ENCODE measurements at places on chromosomes 13 and 19.

DNA sequence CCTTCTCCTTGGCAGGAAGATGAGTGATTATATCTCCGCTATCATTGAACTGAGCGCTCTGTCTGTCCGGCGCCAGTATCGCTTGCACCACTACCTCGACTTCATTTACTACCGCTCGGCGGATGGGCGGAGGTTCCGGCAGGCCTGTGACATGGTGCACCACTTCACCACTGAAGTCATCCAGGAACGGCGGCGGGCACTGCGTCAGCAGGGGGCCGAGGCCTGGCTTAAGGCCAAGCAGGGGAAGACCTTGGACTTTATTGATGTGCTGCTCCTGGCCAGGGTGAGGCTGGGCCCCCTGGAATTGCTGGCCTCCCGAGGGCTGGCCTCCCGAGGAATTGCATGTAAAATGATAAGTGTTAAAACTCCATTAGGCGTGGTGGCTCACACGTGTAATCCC, 32.1 kb downstream of the CYP4F22 start:
- no peak for DNase-seq

DNA sequence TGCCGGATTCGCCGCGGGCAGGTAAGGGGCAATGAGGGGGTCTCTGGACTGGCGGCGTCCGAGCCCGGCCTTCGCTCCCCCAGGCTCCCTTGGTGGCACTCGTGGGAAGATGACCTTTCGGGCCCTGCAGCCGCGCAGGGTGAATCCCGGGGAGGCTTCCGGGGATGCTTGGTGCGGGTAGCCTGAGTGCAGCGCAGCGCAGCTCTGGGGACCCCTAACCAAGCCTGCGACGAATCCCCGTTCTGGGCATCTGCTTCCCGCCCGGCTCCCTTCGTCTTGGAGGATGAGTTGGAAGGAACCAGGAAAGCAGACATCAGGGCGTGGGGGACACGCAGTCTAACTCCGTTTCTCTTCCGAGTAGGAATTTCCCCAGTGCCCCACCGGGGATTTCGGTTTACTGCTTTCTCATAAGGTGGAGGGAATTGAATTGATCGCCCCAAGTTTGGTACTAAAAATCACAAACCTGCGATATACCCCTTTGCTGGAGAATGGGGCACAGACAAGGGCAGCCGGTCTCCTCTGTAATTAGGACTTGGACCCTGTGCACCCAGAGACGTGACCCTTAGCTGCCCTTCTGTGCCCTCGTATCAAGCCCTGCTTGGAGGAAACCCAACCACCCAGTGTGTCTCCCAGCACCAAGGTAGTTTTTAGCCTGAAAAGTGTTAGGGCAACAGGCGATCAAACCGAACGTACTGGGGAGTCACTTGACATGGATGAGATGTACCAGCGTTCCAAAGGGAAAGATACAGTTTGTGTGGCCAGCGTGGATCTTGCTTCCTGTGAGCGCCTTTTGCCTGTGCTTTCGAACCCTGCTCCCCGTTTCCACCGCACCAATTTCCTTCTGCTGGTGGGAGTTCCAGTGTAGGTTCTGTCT, 1.0 kb downstream of the GPC5 start:
- DNase-seq: no peak

GRCh38 chr19:6753178-6754031, 13.8 kb downstream of the SH2D3A start:
- peak; percentile 51 for DNase-seq

DNA sequence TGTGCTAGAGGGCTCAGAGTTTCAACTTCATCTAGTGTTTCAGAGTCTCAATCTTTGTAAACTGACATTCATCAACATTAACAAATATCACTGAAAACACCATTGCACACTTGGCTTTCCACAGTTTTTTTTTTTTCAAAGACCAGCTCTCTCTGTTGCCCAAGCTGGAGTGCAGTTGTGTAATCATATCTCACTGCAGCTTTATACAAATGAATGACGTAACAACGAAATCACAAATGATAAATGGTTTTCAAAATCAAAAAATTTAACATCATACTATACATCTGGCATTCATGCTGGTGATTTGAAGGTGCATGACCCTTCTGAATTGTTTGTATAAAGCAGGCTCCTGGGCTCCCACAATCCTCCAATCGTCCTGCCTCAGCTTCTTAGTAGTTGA, 248.0 kb upstream of the TMTC4 start:
- no peak for DNase-seq

- no peak for DNase-seq
Observed at GRCh38 chr19:32550666-32551065, 30.3 kb upstream of the PDCD5 start.
